ENCODE measurements at places on chromosomes 3 and 15.

DNA sequence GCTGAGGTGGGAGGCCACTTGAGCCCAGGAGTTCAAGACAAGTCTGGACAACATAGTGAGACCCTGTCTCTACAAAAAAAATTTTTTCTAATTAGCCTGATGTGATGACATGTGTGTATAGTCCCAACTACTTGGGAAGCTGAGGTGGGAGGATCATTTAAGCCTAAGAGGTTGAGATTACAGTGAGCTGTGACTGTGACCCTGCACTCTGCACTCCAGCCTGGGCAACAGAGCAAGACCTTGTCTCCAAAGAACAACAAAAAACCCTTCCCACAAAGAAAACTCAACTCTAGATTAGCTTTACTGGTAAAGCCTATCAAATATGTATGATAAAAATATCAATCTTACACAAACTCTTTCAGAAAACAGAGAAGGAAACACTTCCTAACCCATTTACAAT, 68.5 kb downstream of the ZNF148 start:
- no peak for DNase-seq

GRCh38 chr15:90889736-90890456, 5.6 kb downstream of the FES start:
- no peak for DNase-seq

- DNase-seq: no peak
These were observed 52.6 kb downstream of the LRRC28 start for GRCh38 chr15:99303907-99304306.

- DNase-seq: peak; percentile 36
These were observed 8.4 kb downstream of the CDAN1 start for GRCh38 chr15:42728560-42728959.

GRCh38 chr3:9441501-9442221, 44.2 kb downstream of the SETD5 start:
- DNase-seq: no peak

DNA sequence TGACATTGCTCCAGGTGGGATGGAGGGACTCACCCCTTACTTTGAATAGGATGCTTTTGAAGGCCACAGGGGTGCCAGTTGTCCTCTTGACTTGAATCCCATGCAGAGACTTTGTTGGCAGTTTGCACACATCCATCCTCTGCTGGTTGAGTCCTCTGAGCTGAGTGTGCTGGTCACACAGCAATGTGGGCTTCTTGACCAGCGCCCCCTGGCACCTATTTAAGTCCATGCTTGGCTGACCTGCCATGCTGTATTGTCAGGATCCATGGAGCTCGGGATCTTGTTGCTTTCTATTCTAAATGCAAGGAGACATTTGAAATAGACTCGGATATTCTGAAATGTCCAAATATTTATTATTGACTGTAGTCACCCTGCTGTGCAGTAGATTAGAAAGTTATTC, 19.8 kb downstream of the RAB7A start:
- no peak for DNase-seq

GRCh38 chr3:128151758-128152274, 1.5 kb upstream of the EEFSEC start:
- no peak for DNase-seq

GRCh38 chr3:14238356-14238755, 59.7 kb downstream of the LSM3 start:
- peak; percentile 33 for DNase-seq

- no peak for DNase-seq
These were observed 41.6 kb downstream of the ILDR1 start for GRCh38 chr3:121980450-121980796.

GRCh38 chr3:132573797-132574211, 23.3 kb upstream of the ACKR4 start:
- DNase-seq: no peak
